Tibial nerve (tissue), 4 donors: ENCODE measurements at places on chromosomes 11 and 22.

- DNase-seq = no peak
Measured at GRCh38 chr11:109914038-109914437, 179.2 kb upstream of the ZC3H12C start.

DNA sequence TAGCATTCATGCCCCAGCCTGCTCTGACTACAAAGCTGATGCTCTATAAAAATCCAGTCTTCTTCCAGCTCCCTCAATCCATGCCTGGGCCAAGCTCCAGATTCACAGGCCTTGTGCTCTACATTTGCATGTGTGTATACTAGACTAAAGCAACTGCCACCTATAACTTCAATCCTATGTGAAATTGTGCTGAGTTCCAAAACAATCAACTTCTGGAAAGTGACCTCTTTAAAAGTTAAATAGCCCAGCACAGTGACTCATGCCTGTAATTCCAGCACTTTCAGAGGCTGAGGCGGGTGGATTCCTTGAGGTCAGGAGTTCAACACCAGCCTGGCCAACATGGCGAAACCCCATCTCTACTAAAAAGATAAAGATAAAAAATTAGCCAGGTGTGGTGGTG, 114.3 kb upstream of the ZC3H12C start:
- no peak for DNase-seq

- no peak for DNase-seq
Measured at GRCh38 chr11:69293087-69293486, 868 bp upstream of the MYEOV start.

- DNase-seq = no peak
Measured at GRCh38 chr22:47230251-47230650, 467.8 kb downstream of the TBC1D22A start.

- no peak for DNase-seq
Measured at GRCh38 chr11:7196396-7197146, 55.1 kb upstream of the SYT9 start.

DNA sequence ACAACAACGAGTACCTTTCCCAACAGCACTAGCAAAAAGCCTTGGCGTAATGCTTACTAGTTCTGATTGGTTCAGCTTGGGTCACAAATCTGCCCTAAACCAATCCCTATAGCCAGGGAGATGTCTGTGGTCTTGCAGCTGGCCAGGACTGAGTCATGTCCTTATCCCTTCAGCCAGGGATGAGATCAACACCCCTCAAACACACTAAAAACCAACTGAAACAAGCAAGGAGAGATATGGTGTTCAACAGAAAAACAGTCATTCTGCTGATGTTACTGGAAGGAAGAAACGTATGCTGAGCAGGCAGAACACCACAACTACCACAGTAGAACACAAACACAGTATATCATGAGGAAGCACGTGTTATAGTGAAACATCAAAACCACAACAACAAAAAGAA, 375.6 kb downstream of the LARGE1 start:
- no peak for DNase-seq

DNA sequence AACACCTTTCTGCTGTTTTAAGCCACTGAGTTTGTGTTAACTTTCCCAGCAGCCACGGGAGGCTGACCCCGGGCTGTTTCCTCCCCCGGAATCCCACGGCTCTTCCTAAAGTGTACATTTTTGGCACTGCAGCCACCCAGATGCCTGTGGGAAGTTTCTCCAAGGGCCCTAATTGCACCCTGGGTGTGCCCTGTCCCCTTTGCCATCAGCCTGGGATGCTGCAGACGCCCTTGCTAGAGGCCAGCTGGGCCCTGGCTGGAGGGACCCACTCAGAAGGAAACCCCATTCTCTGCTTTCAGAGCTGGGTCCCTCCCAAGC, 883.3 kb downstream of the BRD1 start:
- DNase-seq = no peak

DNA sequence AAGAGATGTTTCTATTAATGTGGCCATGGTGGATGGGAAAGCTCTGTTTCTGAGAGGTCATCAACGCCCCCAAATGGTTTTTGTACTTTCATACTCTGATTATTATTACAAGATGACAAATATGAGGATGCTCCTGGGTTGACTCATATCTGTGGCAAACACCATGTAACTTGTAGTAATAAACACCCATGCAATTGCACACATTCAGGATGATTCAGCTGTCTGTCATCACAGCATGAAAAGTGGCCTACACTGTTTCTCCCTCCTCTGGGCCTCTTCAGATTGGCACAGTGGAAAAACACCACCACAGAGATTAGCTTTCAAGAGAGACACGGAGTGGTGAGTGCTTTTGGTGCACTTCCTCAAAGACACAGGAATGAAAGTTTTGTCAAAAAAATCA, 85.4 kb downstream of the MTNR1B start:
- no peak for DNase-seq

- no peak for DNase-seq
Measured at GRCh38 chr11:119550053-119550752, 127.2 kb upstream of the THY1 start.

DNA sequence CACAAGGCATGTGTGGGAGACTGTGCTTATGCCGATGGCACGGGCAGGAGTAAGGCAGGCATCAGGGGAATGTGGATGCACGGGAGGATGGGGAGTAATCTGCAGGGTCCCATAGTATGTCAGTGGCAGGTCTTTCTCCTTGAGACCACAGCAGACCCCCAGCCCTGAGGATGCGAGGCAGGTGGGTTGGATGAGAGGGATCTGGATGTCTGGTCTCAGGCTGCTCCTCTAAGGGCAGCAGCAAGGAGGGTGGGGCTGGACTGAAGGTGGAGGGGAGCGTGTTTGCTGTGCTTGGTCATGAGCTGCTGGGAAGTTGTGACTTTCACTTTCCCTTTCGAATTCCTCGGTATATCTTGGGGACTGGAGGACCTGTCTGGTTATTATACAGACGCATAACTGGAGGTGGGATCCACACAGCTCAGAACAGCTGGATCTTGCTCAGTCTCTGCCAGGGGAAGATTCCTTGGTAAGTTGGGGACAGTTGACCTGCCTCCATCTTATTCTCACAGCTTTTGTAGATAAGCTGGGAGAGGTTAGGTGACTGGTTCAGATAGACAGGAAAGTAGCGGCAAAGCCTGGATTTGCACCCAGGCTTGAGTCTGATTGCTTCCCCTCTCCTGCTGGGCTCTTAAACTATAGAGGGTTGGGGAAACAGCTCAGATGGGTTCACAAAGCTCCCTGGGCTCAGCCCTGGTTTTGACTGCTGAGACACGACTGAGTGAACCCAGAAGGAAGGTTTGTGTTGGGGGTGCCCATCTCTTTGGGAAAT, at the start of gene APOL1:
TSS of gene APOL1 (plus strand) at position 380 of the 769 bp plus-strand sequence. CDS start 1,823 bp downstream, outside the sequence.
- no peak for DNase-seq

- no peak for DNase-seq
Measured at GRCh38 chr11:121890946-121891515, 225.0 kb downstream of the BLID start.

DNA sequence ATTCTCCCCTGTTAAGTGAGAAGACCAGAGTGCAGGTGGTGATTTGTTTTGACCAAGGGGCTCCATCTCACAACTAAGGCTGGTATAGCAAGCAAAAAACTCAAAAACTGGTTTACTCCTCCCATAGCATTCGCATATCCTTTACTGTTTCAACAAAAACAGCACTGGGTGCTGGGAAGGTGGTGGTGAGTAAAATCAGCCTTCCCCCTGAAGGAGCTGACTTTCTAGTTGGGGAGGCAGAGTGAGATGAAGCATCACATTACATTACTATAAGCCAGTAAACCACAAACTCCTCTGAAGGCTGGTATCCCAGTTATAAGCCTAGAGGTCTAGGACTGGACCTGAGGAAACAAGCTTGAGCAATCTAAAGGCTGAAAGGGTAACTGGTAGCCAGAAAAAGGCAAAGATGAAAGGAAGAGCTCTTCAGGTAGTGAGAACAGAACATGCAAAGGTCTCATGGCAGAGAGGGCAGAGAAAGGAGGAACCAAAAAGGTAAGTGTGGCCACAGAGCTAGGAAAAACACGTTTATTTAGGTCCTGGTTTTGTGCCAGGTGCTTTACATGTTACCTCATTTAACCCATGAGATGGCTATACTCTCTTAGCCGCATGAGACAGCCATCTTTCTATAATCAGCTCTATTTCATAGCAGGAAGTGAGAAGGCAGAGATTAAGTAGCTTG, 22.3 kb downstream of the TMEM123 start:
- no peak for DNase-seq

DNA sequence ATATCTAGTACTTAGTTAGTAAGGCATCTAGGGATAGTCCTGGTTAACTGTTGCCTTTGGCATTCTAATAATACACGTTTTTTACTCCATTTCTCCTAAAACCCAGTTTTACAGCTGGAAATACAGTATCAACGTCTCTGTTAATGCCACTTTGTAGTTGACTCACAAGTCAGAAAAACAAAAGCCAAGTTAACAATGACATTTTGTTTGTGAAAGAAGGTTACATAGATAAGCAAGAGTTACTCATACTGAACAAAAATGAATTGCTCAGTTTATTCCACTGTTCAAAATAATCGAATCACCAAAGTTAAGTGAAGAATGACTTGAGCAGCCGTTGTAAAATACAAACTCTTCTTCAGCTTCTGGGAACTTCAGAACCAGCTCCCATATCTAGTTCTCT, 540.3 kb downstream of the ETS1 start:
- no peak for DNase-seq

DNA sequence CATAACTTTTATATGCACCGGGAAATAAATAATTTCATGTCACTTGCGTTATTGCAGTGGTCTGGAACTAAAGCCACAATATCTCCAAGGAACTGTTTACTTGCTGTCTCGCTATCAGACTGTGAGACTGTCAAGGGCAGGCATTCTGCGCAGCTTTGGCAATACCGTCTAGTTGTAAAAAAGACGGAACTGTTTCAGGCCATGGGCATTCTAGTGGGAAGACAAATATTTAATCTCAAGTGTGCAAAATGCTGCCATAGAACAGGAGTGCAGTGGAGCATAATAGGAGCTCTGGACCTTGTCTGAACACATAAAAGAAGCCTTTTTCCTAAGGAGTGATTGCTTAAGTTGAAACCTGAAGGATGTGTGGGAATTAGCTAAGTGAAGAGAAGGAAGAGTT, 53.8 kb downstream of the PACS1 start:
- DNase-seq = no peak

DNA sequence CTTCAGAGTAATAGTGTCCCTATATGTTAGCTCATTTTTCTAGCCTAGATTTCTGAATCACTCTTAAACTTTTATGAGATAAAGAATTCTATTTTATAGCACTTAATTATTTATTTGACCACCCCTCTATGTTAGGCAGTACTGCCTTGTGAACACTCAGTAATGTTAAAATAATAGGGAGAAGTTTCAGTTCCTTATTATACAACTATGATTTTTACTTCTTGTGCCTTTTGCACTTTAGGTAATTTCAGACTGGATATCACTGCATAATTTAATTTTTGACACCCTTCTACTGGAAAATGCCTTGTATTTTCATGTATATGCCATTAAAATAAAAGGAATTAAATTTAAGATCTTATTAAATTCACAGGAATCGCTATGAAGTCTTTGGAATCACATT, 3.1 kb downstream of the BCO2 start:
- DNase-seq = no peak

GRCh38 chr11:114912826-114913225, 234.5 kb downstream of the NXPE2 start:
- no peak for DNase-seq

GRCh38 chr22:45502215-45503049, at the start of gene FBLN1:
FBLN1 (plus strand) TSS chr22:45502883; CDS start chr22:45502986, 103 bp downstream.
- DNase-seq = peak; percentile 37

- no peak for DNase-seq
Measured at GRCh38 chr11:130413405-130414106, 14.9 kb downstream of the ADAMTS8 start.

- DNase-seq = no peak
Measured at GRCh38 chr11:94738746-94739145, 29.4 kb upstream of the AMOTL1 start.

- no peak for DNase-seq
Measured at GRCh38 chr11:112776834-112777233, 184.4 kb upstream of the NCAM1 start.

GRCh38 chr11:110335358-110335757, 38.9 kb upstream of the RDX start:
- no peak for DNase-seq

DNA sequence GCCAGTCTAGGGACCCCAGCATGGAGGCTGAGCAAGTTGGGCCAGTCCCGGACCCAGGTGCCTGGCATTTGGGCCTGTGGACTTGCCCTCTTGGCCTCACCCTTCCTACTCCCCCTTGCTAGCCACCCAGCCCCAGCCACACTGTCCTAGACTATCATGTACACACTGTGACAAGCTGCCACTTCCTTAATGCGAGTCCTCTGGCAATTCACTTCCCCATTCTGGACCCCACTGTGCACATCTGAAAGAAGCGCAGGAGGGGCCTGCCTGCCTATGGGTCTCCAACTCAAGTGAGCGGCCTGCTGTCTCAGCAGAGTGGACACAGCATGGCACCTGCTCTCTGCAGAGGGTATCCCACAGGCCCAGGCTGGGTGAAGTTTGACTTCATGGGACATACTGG, 68.5 kb upstream of the LMO1 start:
- DNase-seq = no peak

- DNase-seq = no peak
Measured at GRCh38 chr11:31607914-31608313, 98.3 kb downstream of the ELP4 start.

DNA sequence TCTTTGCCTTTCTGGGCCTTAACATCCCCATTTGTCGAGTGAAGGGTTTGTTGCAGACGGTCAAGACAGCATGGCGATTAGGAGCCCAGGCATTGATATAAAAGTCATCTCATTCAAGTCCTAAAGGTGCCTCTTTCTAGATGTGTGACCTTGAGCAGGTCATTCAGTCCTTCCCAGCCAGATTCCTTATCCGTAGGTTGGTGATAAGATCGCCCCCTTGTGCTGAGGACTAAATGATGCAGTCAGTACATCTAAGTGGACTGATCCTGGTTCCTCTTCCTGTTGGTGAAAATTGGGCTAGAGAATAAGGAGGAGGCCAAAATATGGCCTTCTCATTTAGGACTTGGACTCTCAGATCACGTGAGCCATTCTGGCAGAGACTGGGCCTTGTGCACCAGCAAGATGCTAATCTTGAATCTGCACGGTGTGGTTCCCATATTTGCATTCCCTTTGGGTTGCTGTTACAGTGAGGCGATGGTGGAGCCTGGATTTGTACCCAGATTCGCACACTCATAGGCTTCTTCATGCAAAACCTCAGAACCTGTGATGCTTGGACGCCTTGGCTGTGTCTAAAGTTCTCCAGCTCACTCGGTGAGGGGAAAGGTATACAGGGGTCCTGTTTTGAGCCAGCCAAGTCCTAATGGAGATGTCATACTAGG, 156.8 kb downstream of the MYO18B start:
- DNase-seq = no peak

- DNase-seq = no peak
Measured at GRCh38 chr22:20029550-20030225, 8.8 kb downstream of the TANGO2 start.
